GDM1 (cell line): ENCODE measurements at places on chromosomes 11 and 22.

GRCh38 chr11:68854273-68854958, 12.7 kb upstream of the CPT1A start:
- DNase-seq = no peak

- no peak for DNase-seq
These were observed 39.1 kb downstream of the MTMR2 start for GRCh38 chr11:95884802-95885201.

DNA sequence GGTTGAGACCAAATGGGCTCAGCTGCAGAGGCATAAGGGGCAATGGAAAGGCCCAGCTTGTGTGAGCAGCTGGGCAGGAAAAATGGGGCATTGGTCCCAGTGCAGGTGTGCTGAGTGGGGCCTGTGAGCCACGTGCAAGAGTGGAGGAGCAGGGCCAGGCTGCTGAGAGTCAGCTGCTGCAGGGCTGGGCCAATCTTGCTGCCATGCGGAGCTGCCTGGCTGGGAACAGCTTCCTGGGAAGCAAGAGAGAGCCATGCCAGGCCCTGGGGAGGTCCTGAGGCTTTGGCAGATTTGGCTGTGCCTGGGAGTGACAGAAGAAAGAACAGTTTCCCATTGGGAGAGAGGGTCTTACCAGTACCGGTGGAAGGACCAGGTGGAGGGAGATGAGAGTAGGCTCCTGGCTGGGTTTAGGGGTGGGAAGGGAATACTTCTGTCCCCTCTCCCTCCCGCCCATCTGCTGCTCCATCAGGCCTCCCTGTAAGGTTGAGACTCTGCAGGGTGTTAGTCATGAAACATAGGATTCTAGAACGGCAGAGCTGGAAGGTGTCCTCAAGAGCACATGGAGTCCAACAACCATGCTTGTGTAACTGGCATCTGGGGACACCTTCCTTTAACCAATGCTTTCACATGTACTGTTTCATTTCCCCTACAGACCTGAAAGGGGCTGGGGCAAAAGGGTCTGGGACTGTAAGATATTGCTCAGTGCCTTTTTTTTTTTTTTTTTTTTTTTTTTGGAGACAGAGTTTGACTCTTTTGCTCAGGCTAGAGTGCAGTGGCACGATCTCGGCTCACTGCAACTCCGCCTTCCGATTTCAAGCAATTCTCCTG, 10.4 kb downstream of the SEPTIN3 start:
- DNase-seq = no peak

DNA sequence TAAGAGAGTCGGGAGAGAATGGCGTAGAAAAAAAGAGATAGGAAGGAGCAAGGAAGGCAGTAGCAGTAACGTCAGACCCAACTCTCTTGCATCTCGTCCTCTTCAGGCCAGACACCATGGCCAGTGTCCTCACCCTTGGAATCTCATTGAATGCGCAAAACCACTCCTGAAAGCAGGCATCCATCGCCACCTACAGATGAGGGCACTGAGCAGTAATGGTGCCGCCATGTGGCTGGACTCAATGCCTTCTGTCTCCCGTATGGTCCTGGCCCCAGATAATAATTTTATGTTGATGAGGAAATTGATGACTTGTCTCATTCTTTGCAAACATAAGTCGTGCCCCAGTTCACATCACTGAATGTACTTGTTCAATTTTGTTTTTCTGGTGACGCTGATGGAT, 17.8 kb upstream of the ALX4 start:
- DNase-seq = no peak

- DNase-seq = no peak
These were observed 49.6 kb upstream of the ALKBH3 start for GRCh38 chr11:43830928-43831440.

GRCh38 chr11:87259736-87260135, 222.0 kb downstream of the TMEM135 start:
- no peak for DNase-seq

DNA sequence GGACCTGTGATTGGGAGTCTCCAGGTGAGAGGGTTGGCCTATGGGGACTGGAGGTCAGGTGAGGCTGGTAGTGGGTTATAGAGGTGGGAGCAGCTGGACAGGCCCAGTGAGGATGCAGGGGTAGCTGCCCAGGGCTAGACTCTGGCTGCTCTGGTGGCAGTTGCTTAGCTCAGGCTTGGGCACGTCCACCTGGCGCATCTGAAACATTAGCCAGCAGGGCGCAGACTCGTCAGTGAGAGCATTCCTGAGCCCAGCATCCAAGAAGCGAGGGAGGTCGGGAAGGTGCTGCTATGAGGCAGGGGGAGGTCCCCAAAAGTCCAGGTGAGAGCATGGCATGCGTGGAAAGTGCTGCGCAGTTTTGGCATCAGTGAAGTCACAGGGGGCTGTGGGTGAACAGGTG, 3.5 kb upstream of the GGT1 start:
- DNase-seq = no peak

GRCh38 chr11:121321614-121322243, 29.2 kb downstream of the SC5D start:
- no peak for DNase-seq

DNA sequence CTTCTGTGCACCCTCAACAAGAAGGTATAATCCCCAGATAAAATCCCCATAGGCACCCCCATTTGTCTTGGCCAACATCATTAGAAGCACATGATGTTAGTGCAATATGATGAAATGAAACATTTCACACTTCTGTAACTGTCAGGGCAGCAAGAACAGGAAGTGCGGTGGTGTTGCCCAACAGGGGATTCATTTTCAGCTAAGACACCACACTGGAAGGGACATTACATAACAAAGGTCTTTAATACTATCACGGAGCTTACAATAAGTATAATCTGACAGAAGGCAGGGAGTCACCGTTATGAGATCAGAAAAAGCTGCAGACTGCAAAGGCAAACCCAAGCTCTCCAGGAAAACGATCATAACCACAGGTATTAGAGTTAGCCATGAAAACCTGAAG, 2.0 kb downstream of the OR52W1 start:
- DNase-seq = no peak

DNA sequence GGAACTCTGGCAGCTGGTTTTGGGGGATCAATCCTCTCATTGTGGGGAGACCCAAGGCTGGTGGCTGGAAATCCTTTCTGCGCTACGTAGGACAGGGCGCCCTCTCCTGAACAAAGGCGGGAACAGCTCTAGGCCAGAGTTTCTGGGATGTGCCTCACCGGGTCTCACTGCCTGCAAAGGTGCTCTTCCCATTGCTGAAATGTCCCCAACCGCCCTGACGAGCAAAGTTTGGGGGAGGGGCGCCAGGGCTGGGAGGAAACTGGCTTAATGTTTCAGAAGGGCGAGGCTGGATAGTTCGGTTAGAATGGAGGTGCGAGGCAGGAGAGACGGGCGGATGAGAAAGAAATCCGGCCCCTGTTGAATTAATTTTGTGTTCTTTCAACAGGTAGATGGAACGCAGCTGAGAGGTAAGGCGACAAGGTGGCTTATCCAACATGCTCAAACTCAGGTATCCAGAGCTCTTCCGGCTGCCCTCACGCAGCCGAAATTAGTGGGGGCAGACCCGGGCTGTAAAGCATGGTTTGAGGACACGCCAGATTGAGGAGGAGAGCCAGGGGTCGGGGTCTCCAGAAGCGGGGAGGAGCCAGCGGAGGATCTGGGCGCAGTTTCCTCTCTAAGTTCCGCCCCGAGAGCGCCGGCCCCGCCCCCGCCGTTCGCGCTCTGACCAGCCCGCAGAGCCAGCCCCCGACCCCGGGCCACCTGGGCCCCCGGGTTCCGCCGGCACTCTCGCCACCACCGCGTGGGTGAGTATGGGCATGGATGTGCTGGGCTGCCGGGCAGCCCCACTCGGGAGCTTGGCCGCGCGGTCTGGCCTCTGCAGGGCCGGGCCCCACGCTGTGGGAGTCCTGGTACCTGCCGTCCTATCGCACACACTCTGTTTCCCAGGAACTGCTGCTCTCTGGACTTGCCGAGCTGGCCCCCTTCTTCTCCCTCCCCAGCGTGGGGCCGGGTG, at the start of gene PGAP2:
Gene PGAP2, plus strand, starts transcription at position 652 of the 952 bp plus-strand sequence. CDS start 2,700 bp downstream, outside the sequence.
- peak; percentile 28 for DNase-seq

- DNase-seq = no peak
These were observed 97.6 kb downstream of the TRIM29 start for GRCh38 chr11:120040151-120040840.

DNA sequence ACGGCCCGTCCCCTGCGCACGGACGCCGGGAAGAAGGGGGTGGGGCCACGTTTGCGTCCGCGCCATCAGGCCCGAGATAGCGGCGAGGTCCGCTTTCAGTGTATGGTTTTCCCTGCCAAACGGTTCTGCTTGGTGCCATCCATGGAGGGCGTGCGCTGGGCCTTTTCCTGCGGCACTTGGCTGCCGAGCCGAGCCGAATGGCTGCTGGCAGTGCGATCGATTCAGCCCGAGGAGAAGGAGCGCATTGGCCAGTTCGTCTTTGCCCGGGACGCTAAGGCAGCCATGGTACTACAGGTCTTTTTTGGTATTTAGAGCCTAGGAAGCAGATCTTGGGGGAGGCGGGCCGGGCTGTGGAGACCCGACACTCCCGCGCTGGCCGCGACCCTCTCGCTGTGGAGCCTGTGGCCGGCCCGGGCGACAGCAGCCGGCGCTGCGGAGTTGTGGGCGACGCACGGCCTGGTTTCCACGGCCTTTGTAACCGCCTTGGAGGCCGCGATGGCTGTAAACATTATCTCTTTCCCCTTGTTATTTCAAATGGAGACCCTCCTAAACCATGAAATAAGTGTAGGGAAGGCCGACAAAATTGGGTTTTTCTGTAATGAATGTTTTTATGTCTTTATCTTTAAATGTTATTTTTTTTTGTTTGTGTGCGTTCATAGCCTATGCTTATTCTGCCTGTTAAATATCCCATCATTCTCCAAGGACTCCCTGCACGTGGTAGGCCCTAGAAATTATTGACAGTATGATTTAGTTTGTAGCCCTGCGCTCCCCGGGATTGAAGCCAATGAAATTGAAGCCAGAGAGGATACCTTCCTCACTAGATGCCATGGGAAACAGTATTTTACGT, at the start of gene AASDHPPT:
Gene AASDHPPT, plus strand, starts transcription at position 54 of the 847 bp plus-strand sequence. Its CDS starts 49 bp downstream, at position 103.
- DNase-seq = peak; percentile 15

- no peak for DNase-seq
These were observed 3.1 kb downstream of the CPT1A start for GRCh38 chr11:68838572-68838964.
